ENCODE measurements at places on chromosomes 2 and 18.

- DNase-seq = no peak
Measured at GRCh38 chr2:102967451-102967850, 205.6 kb downstream of the TMEM182 start.

- DNase-seq = no peak
Measured at GRCh38 chr2:183019718-183020442, 18.4 kb downstream of the NCKAP1 start.

DNA sequence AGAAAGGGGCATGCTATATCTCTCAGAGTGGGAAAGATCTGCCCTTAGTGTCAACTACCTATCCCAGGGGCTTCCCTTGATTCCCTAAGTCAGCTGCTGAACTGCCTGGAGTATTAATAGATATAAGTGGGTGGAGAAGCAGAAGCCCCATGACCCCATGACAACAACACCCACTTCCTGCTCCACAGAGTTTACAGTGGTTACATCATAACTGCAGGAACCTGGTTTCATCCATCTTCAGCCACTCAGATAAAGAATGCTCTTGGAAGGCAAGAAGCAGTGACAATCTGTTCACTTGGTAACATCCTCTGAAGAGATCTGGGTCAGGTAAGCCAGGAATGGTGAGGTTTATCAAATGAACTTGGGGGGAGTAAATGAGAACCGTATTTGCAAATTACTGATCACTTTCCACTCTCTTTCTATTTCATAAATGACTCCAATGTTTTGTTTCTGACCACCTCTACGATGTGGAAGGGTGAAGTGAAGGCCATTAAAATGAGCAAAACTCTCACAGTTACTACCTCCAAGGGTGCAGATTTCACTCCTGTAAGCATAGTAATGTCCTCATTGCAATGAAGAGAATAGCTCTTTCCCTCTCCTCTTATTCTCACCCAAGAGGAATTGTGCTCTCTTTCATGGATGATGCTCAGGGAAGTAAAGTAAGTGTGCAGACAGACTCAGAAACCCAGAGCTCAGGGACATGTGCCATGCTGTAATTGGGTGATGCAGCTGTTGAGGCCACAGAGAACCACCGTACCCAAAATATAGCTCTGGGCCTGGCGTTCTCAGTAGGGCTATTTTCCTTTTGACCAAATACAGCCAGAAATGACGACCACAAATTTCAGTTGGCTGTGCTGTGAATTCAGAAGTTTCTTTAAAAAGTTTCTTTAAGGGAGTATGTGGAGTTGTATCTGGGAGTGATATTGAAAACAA is 192.8 kb upstream of the APCDD1 start:
- no peak for DNase-seq

DNA sequence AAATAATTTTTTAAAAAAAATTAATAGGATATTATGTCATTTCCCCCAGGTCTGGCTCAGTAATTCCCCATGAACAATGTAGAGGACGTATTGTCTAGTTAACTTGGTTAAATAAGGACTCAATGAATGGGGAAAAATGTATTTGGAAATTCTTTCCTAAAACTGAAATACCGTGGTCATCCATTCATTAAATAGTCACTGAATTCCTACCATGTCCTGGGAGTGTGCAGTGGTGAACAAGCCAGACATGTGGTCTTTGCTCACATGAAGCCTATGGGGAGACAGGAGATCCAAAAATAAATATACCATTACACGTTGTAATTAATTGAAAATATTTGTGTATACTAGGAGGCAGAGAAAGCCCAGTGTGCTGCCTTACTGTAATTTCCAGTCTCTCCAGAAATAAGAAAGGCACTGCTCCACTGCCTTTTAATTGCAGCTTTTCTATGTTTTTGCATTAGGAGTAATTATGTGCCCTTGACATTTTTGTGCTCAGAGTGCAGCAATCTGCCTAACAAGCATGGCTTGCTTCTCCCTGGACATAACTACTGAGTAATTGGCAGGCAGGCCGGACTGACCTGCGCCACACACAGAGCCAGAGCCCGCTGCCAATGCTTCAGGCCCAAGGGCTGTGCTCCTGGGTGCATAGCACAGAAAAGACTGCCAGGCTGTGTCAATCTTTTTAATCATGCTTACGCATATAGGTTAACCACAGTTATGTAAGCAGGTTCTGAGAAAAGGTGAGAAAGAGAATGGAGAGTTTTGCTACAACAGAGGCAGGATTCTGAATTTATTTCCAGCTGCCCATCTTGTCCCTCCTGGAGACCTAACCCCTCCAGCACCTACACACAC is 22.2 kb upstream of the TTC39C start:
- DNase-seq = peak; percentile 59

GRCh38 chr2:211371465-211371864 is 815.1 kb downstream of the CPS1 start:
- DNase-seq = no peak

DNA sequence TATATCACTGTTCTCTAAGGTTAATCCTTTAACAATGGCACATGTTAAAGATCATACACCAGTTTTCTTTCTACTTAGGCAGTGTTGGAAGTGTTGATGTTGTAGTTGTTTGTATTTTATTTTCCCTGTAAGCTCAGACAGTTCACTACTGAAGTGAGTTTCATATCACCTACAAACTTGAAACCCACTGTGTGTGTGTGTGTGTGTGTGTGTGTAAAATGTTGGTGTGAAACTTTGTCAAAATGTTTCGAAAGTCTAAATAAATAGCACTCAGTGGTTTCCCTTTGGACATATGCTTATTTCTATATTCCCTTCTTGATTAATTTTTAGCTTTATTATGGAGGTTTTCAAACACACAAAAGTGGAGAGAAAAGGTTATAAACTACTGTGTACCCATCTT is 79.8 kb upstream of the CAVIN2 start:
- no peak for DNase-seq

GRCh38 chr18:28574175-28574574 is 397.2 kb upstream of the CDH2 start:
- no peak for DNase-seq
